ENCODE measurements at places on chromosomes 7 and 10.

DNA sequence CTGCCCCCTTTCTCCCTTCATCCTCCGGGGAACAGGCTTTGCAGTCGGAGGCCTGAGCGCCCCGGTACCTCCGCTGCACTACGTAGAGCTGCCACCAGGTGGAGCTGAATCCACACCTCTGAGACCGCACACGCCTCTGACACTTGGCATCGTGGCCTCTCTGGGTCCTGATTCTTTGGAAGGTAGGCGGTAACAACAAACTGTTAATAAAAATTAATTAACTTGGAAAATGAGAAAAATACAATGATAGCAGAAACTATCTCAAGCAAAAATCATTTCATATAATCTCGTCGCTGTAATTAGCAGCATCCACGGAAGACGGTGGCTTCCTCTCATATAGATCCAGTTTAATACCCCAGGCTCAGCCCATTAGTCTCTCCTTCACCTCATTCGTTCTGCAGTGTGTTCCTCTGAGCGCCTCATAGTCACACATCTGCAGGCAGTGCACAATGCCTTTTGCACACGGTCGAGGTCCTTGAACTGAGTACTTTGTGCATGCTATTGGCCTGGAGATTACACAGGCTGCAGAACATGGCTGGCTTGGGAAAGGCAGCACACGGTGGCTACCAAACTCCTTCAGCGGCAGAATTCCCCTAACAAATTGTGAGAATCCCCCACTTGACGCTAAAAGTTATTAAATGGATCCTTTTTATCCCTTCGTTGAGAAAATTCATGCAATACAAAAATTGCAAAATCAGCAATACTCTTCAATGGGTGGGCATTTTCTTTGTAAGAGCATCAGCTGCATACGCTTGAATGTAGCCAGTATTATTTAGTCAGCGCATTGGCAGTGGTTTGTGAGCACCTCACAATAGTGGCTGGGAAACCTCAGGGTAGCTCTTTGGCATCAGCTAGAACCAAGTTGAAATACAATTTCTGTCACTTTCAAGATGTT lies 18.7 kb downstream of the OR9A2 start:
- DNase-seq = peak; percentile 71

GRCh38 chr10:74913377-74913979 lies 87.1 kb downstream of the KAT6B start:
- no peak for DNase-seq

DNA sequence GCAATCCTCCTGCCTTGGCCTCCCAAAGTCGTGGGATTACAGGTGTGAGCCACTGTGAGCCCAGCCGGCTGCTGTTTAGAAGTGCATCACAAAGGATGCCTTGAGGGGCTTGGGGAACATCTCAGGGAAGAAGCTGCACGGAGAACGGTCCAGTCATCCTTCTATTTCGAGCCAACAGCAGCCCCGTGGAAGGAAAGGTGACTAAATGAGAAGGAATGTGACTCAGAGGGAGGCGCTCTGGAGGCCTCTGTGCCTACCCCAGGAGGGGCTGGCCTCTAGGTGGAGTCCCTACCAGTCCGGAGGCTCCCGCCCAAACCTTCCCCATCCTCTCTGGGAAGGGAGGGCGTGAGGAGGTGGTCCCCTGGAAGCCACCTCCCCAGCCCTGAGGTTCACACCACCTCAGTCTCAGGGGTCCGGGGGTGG lies 76.2 kb downstream of the CTBP2 start:
- no peak for DNase-seq

- DNase-seq = no peak
These were observed 221.5 kb upstream of the CELF2 start for GRCh38 chr10:10796061-10796773.

DNA sequence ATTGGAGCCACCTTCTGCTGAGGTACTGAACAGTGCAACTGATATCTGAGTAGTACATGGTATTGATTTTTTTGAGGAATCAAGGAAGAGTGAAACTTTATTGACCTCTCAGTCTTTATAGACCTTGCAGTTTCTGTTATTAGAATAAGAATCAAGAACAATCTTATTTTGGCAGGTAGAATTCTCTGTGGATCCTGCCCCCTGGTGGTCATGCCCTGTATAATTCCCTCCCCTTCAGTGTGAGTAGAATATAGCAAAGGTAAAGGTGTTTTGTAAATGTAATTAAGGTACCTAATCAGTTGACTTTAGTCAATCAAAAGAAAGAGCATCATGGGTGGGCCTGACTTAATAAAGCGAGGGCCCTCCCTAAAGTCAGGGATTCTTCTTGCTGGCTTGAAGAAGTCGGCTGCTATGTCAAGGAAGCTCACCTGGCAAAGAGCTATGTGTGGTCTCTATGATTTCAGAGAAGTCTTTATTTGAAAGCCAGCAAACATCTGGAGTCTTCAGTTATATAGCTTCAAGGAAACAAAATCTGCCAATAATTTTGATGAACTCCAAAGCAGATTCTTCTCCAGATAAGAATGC lies 142.8 kb downstream of the LSM5 start:
- no peak for DNase-seq

DNA sequence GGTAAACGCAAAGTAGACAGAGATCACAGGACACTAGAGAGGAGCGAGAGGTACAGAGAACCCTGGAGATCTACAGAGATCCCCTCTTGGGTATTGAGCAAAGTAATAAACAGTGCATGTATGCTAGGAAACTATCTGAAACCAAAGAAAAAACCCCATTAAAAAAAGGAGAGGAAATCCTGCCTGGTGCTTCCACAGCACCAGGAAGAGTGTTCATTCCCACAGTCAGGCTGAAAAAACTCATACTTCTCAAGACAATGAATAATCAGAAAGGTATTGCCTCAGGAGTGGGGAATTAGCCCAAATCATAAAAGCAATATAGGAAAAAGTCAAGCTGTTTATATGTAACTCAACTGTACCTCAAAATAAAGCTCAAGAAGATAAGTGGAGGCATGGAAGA lies 59.1 kb downstream of the ANKRD26 start:
- DNase-seq = no peak

DNA sequence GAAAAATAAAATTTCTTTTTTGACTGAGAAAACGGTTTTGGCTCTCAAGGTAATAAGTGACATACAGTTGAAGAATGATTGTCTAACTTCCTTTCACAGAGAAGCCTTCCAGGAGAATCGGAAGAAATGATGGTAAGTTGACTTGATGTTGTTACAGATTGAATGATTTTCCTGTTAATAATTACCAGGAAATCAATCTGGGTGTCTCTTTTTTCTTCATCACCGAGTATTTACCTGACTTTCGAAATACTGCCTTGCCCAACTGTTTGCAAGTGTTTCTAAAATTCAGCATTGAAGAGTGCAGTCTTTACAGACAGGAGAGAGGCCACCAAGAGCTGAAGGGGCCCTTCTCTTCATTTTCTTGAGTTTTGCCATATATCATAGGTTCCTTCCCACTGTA lies 4.0 kb downstream of the ITIH2 start:
- DNase-seq = no peak

- no peak for DNase-seq
These were observed 61.0 kb upstream of the TMEM248 start for GRCh38 chr7:66859794-66860645.

DNA sequence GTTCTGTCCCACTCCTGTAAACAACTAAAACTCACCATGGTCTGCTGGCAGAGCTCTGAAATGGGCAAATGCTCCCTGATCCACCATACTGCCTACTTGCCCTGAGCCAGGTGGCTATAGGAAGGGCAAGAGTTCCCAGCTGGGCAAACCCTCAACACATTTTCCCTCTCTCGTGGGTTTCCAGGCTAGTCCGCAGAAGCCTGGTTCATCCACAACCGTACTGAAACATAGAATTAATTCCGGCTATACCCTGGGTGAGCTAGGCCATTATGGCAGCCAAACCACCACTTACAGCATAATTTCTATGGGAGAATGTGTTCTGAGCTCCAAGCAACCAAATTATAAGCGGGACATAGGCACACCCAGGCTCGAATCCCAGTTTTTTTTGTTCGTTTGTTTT lies 20.1 kb upstream of the DDIT4 start:
- no peak for DNase-seq

DNA sequence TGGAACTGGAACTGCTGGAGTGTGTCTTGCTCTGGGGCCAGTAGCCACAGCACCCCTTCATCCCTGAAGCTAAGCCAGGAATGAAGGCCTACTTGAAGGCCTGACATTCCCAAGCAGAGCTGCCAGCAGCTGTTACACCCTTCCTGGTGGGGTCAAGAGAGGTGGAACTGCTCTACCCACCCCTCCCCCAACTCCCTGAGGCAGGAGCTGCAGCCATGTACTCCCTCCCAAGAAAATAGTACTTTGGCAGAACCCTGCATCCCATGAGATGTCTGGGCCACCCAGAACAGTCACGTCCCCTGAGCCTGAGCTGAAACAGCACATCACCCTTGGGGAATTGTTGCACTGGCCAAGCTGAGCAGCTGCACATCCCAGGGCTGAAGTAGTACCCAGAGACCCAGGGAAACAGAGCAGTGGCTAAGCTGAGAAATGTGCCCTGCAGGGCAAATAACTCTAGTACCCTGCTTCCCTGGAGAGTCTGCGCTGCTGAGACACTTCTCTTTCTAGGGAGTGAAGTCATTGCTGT lies 63.4 kb upstream of the PLA2G12B start:
- DNase-seq = peak; percentile 45

DNA sequence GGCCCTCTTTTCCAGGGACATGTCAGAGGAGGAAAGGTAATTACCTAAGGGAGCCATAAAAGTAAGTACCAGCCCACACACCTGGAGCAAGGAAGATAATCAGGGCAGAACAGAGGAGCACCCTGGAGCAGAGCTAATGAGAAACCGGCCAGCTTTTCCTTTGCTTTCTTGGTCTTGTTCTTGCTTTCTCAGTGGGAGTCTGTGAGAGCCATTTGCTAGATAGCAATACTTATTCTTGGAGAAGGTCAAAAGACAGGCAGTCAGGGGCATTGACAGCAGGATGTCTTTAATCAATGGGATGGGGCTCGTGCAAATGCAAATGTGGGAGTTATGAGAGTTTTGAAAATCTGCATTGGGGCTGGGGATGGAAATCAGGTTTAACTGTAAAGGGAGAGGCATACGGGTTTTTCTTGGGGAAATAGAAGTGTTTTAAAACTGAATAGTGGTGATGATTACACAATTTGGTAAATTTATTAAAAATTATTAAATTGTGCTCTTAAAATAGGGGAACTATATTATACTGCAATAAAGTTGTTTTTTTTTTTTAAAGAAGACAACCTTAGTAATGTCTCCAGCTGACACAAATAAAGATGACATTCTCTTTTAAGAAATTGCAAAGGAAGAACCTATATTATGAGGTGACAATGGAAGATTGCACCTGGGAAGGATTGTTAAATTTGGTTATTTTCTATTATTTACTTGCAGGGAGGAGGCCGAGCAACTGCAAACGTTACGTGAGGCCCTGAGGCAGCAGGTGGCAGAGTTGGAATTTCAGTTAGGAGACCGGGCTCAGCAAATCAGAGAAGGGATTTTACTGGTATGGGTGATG lies 35.6 kb upstream of the PPP1R17 start:
- no peak for DNase-seq

- DNase-seq = no peak
These were observed 20.1 kb downstream of the ITGB1 start for GRCh38 chr10:32937911-32938424.

Data from Caco-2 (cell line).